Activated naive CD8-positive, alpha-beta T cell treated with anti-CD3 and anti-CD28 coated beads for 36 hours (primary cell): ENCODE measurements at places on chromosomes 2 and 18. TPM values are rescaled to one million over a fixed set of nuclear protein-coding genes. Genes with fewer than 3 reads are reported as not detected.

Gene EN1
- total RNA-seq = not detected

Gene NOSTRIN
- total RNA-seq = not detected

Gene RPE
- 50.2 TPM for total RNA-seq

Gene NEURL3
- total RNA-seq = not detected

Gene SNED1
- total RNA-seq = 1.0 TPM

Gene SMAD4
- total RNA-seq = 59.5 TPM

Gene UPP2
- not detected for total RNA-seq

Gene C1QL2
- total RNA-seq = not detected

Gene TUBB8B
- total RNA-seq = not detected

Gene ARHGAP25
- total RNA-seq = 51.0 TPM

Gene HK2
- 102 TPM for total RNA-seq

Gene IL1R2
- 0.21 TPM for total RNA-seq

Gene ANKRD30B
- total RNA-seq = not detected

Gene HOXD1
- not detected for total RNA-seq

Gene CREG2
- not detected for total RNA-seq

Gene MAP4K4
- 36.5 TPM for total RNA-seq

Gene PLB1
- 1.4 TPM for total RNA-seq

Gene C2orf66
- total RNA-seq = not detected

Gene TNFRSF11A
- 2.4 TPM for total RNA-seq

Gene TGFA
- total RNA-seq = 0.25 TPM

Gene ATP5F1A
- 519 TPM for total RNA-seq

Gene RGPD3
- total RNA-seq = not detected

Gene XDH
- total RNA-seq = not detected

Gene ST3GAL5
- 14.6 TPM for total RNA-seq

Gene ALPI
- total RNA-seq = not detected

Gene CAVIN2
- total RNA-seq = not detected

Gene SH3RF3
- total RNA-seq = 2.2 TPM

Gene TMEM178A
- 0.16 TPM for total RNA-seq

Gene GKN2
- total RNA-seq = not detected

Gene TRPM8
- not detected for total RNA-seq

Gene RAB6C
- total RNA-seq = not detected

Gene PSMD1
- 143 TPM for total RNA-seq

Gene PLA2R1
- total RNA-seq = not detected

Gene CD8B2
- total RNA-seq = 4.6 TPM

Gene TRAPPC12
- 64.6 TPM for total RNA-seq

Gene TSPYL6
- total RNA-seq = not detected

Gene ABCG8
- total RNA-seq = not detected

Gene GPR35
- 7.6 TPM for total RNA-seq

Gene CCDC74B
- total RNA-seq = 0.72 TPM

Gene DPP4
- total RNA-seq = 22.4 TPM
